ENCODE measurements at places on chromosomes 11 and 22.

GRCh38 chr11:10038521-10039302 lies 255.3 kb downstream of the SBF2 start:
- DNase-seq = no peak

- no peak for DNase-seq
These were observed 107.7 kb upstream of the PLET1 start for GRCh38 chr11:112368381-112368780.

- DNase-seq = no peak
These were observed 66.5 kb upstream of the GRAMD1B start for GRCh38 chr11:123363556-123363955.

GRCh38 chr11:27183672-27184457 lies 143.2 kb downstream of the BBOX1 start:
- DNase-seq = peak; percentile 38

DNA sequence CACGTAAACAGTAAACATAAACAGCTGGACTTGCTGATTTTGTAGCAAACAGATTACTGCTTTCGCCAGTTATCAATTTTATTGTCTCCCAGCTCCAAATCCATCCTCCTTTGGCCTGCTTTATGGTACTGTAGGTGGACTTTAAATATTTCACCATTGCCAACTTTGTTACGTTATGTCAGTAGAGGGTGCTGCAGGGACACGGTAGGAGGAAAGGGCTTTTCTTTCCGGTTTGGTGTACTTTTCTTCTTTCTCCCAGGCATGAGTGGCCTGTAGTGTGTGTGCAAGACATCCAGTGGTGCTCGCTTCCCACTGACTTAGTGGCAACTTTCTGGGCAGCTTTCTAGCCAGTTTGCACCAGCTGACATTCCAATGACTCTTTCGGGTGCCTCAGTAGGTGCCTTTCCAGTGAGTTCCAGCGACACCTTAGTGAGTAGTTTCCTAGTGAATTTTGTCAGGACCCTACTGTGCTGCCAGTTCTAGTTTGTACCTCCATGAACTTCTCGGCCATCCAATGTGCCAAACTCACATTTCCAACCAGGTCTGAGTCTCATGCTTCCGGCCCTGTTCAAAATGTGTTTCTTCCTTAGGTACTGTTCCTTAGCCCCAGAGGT lies 267.6 kb upstream of the TENM4 start:
- peak; percentile 4 for DNase-seq

DNA sequence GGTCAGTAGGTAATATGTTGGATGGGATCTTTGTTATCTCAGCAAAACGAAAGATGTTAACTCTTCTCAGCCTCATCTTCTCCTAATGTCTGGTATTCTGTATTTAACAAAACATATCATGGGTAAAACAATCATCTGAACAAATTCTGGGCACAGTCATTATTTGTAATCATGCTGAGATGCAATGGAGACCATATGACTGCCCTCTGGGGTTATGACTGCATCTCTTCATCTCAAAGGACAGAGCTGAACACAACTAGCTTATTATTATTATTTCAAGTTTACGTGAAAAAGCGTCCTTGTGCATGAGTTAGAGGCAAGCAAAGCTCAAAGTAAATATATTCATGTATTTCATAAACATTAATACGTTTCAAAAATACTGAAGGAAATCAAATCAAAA lies 29.7 kb upstream of the PSMA1 start:
- DNase-seq = no peak

DNA sequence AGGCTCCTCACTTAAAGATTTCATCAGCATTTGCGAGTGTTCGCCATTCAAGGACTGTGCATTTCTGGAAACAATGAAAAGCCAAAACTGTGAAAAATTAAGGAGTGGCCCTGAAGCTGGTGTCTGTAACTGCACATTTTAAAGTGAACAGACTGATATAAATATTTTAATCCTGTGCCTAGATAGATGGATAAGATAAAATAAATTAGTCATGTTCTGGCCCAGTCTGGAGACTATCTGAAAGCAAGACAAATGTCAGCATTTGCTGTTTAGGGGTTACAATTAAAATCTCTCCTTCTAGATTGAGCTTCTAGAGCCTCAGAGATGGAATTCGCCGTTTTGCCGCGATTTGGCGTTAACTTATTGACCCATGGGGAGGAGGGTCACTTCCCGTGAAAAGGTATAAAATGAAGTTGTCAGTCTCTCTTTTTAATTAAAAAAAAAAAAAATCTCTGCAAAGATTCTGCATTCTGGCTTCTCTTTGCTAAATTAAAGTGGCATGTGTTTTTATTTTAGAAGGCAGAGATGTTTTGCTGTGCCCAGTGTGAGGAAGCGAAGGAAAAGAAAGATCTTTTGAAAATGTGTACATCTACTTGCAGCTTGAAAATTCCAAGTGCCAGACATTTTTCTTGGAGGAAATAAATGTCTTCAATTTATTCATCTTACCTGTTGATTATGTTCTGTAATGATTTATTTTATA lies 79.7 kb upstream of the WNT7B start:
- DNase-seq = no peak

- DNase-seq = no peak
These were observed 11.0 kb upstream of the SORL1-AS1 start for GRCh38 chr11:121463689-121464335.

- DNase-seq = peak; percentile 14
These were observed 61.5 kb downstream of the CACNG2 start for GRCh38 chr22:36641902-36642640.

DNA sequence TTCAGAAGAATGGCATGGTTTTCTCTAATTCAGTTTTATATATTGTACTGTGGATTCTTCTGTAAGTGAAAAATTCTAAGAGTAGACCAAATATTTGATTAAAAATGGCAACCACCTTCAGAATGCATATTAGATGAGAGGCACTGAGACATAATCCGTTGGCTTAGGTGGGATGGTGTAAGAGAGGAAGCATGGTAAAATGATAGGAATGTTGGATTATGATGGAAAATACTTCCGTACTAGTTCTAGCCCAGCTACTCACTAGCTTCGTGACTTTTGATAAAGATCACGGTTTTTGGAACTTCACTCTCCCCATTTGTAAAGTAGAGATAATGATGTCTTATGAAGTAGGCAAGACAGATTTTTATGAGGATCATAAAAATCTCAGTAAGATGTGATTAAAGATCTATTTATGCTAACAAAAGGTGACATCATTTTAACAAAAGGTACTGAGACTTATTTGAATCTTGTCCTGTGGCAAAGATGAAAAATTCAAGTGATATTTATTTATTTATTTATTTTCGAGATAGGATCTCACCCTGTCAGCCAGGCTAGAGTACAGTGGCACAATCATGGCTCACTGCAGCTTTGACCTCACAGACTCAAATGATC lies 37.5 kb downstream of the UVRAG start:
- DNase-seq = no peak

- no peak for DNase-seq
These were observed 381.7 kb downstream of the DCDC1 start for GRCh38 chr11:30987819-30988218.

DNA sequence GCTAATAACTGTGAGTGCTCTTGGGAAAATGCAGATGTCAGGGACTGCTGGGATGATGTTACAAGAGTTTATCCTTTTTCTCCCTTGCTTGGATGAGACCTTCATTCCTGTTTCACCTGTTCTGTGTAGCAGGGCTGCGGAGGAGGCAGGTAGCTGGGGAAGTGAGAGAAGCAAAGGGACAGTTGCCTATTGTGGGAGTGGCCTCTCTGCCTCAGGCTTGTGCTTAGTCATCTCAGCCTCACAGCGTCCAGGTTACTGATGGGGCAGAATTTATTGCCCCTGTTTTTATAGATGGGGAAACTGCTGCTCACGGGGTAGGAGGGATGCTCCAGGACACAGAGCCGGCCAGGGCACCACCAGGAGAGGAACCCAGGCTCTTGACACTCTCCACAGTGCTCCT lies 1.7 kb downstream of the STX3 start:
- no peak for DNase-seq

GRCh38 chr11:61887839-61888494 lies 3.4 kb downstream of the FADS3 start:
- peak; percentile 78 for DNase-seq

- DNase-seq = no peak
These were observed 36.3 kb downstream of the MRE11 start for GRCh38 chr11:94457118-94458029.

- DNase-seq = no peak
These were observed 15.2 kb downstream of the ELMOD1 start for GRCh38 chr11:107606141-107606540.

DNA sequence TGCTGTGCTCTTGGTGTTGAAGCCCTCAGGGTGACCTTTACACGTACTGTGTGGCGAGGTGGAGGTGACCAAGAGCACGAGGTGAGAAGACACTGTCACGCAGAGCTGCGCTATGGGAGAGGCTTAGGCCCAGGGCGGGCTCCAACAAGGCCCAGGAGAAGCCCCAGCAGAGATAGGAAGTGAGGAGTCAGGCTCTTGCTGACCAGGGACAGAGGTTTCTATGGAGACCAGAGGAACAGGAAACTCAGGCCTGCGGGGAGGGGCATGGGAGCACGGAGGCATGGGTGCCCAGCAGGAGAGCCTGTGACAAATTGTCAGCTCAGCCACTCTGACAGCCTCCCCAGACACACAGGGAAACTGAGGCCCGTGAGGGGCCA lies 15.8 kb downstream of the DGKZ start:
- no peak for DNase-seq

GRCh38 chr11:19079643-19080440 lies 19.3 kb upstream of the MRGPRX2 start:
- DNase-seq = peak; percentile 60

GRCh38 chr11:18324381-18324780 lies 2.0 kb downstream of the GTF2H1 start:
- no peak for DNase-seq

- no peak for DNase-seq
These were observed 13.8 kb downstream of the TPST2 start for GRCh38 chr22:26576026-26576680.

- DNase-seq = no peak
These were observed 203.4 kb downstream of the LRRC4C start for GRCh38 chr11:41256041-41256440.

DNA sequence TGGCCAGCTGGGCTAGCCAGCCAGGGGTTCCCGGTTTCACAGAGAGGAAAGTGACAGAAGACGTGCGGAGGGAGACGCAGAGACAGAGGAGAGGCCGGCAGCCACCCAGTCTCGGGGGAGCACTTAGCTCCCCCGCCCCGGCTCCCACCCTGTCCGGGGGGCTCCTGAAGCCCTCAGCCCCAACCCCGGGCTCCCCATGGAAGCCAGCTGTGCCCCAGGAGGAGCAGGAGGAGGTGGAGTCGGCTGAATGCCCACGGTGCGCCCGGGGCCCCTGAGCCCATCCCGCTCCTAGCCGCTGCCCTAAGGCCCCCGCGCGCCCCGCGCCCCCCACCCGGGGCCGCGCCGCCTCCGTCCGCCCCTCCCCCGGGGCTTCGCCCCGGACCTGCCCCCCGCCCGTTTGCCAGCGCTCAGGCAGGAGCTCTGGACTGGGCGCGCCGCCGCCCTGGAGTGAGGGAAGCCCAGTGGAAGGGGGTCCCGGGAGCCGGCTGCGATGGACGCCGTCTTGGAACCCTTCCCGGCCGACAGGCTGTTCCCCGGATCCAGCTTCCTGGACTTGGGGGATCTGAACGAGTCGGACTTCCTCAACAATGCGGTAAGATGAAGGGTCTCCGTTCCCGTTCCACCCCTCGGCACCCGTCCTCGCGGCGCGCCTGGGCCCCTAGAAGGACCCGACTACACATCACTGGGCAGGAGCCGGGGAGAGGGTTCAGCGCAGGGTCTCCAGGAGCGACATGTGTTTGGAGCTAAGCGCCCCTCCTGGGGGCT lies at the start of gene CREB3L1:
Gene CREB3L1 (plus strand): TSS at position 41 of the 765 bp plus-strand sequence. CDS start 450 bp downstream, at position 491.
- no peak for DNase-seq

- no peak for DNase-seq
These were observed 120.8 kb upstream of the ARHGAP20 start for GRCh38 chr11:110833033-110833484.

- no peak for DNase-seq
These were observed at the start of gene F2 for GRCh38 chr11:46719048-46719542. TSS of gene F2 (plus strand) at chr11:46719213. CDS start at chr11:46719236, 23 bp downstream.

GRCh38 chr11:60059521-60060240 lies 3.2 kb downstream of the MS4A3 start:
- no peak for DNase-seq

DNA sequence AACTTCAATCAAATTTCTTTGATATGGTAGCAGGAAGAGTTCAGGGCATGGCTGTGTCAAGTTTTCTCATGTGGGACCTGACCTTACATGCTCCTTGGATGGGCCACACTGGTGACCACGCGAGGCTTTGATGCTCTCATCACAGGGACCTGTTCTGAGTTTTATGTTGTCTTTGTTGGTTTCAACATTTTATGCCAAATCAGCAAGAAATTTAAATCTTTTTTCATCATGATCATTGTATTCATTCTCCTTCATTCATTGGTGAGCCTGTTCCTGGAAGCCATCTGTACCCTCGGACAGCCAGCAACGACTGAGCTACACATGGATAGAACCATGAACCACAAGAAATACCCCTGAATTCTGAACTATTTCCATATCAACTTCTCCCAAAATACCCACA lies 10.5 kb upstream of the NFAM1 start:
- DNase-seq = no peak

GRCh38 chr11:94821439-94821838 lies 53.3 kb downstream of the AMOTL1 start:
- no peak for DNase-seq

DNA sequence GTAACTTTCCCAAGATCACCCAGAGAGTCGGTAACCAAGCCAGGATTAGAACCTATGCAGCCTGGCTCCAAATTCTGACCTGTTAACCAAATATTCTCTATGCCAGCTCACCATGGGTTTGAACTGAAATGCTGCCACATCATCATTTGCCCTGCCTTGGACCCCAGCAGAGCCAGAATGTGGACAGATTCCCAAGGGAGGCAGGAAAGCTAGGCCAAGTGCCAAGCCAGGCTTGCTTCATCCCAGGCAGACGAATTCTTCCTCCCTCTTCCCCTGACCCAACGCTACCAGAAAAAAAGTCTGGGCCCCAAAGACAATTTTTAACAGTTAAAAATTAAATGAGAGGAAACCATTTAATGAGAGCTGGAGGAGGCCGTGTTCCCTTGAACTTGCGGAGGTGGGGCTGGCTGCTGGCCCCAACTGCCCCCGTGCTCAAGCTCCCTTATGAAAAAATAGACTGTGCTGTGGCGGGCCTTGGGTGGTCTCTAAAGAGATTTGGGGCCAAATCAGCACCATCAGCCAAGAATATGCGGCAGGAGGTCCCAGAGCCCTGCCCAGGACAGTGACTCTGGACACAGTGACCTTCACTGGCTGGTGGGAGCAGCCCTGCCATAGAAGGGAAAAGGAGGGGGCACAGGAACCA lies 184.1 kb upstream of the SYT13 start:
- peak; percentile 17 for DNase-seq

DNA sequence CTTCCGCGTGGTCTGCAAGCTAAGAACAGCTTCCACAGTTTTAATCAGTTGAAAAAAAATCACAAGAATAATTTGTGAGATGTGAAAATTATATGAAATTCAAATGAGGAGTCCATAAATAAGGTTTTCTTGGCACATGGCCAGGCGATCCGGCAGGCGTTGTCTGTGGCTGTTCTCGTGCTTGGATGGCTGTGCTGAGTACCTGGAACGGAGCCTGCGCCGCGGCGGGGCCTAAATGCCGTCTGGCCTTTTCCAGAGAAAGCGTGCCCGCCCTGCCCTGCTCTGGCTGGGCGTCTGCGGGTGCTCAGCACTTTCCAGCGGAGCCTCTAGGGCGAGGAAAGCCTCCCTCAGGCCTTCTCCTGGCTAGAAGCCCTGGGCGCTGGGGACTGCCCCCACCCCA lies 41.8 kb downstream of the OSBPL5 start:
- no peak for DNase-seq

All from AG04449 (cell line).